Activated naive CD4-positive, alpha-beta T cell (primary cell): ENCODE measurements at places on chromosomes 16 and 17.

DNA sequence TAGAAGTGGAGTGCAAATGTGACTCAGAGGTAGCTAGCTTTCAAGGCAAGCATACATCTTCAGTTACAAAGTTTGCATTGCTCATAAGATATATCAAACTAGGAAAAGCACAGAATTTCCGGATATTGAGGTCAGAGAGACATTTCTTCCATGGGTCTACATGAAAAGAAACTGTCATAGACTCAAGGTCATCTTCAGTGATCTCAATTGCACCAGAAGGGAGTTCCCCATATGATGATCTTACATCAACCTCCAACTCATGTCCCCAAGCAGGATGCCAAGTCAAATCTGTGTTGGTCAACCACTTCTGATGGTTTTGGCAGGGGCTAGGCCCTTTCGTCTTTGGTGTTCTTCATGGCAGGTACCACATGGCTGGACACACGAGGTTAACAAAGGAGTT lies 459.9 kb upstream of the MAF start:
- no peak for DNase-seq

DNA sequence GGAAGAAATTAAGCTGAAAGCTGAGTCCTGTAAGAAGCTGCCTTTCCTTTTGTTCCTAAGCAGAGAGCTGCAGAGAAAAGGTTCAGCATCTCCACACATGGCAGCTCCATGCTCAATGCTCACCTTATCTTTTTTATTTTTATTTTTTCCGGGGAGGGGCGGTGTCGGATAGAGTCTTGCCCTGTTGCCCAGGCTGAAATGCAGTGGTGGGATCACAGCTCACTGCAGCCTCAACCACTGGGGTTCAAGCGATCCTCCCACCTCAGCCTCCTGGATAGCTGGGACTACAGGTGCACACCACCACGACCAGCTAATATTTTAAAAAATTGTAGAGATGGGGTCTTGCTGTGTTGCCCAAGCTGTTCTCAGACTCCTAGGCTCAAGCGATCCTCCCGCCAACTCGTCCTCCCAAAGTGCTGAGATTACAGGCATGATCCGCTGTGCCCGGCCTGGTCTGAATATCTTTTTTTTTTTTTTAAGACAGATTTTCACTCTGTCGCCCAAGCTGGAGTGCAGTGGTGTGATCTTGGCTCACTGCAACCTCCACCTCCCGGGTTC lies 28.3 kb upstream of the CIBAR2 start:
- DNase-seq = no peak

DNA sequence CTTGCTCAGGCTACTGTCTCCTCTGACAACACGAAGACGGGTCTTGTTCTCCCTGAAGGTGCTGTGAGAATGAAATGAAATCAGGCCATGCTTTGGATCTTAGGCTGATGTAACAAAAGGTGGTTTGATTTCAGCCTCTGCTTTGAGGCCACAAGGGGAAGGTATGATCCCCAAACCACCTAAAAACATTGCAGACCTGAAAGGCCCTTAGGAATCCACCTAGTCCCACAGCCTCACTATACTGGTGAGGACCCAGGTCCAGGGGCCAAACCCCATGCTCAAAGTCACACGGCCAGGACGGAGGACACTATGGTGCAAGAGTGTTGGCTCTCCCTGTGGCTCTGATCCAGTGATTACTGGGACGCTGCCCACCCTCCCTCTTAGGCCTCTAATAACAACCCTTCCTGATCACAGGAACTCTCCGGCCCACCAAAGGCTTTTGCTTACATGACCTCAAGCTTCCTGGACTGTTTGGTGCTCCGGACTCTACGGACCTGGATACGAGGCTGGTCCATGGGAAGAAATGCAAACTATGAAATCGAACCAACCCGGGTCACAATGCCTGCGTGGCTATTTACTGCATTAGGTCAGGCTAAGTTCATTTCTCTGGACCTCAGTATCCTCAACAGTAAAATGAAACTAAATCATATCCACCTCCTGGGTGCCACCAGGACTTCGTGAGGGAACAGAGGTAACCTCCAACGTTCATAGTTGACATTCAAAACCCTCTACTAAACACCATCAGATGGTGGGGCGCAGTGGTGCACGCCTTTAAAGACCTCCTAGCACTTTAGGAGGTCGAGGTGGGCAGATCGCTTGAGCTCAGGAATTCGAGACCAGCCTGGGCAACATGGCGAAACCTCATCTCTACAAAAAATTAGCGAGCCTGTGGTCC lies 1.5 kb downstream of the TRIM25 start:
- DNase-seq = no peak

- DNase-seq = no peak
Measured at GRCh38 chr16:16057102-16057501, 107.7 kb downstream of the ABCC1 start.

DNA sequence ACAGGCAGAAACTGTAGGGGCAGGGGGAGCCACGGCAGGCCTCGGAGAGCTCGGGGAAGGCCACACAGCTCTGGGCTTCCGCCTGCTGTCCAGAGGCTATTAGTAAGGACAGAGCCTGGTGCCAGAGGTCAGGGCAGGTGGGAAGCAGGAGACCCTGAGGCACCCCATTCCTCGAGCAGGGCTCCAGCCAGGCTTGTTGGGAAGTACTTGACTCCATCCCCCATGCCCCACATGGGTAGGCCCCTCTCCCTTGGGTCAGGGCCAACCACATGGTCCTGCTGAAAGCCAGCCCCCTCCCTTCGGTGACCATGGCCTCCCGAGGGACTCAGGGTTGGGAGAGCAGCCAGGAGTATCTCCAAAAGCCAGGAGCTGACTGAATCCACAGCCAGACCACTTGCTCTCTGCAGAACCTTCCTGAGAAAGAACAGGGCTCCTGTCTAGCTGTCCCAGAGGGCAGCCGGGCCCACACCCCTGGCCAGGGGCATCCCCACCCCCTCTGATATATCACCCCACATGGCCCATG lies 17.4 kb upstream of the MPRIP start:
- no peak for DNase-seq
